ENCODE measurements at places on chromosomes 7 and 10.

GRCh38 chr7:23235813-23236221 is 10.8 kb upstream of the GPNMB start:
- DNase-seq: no peak

DNA sequence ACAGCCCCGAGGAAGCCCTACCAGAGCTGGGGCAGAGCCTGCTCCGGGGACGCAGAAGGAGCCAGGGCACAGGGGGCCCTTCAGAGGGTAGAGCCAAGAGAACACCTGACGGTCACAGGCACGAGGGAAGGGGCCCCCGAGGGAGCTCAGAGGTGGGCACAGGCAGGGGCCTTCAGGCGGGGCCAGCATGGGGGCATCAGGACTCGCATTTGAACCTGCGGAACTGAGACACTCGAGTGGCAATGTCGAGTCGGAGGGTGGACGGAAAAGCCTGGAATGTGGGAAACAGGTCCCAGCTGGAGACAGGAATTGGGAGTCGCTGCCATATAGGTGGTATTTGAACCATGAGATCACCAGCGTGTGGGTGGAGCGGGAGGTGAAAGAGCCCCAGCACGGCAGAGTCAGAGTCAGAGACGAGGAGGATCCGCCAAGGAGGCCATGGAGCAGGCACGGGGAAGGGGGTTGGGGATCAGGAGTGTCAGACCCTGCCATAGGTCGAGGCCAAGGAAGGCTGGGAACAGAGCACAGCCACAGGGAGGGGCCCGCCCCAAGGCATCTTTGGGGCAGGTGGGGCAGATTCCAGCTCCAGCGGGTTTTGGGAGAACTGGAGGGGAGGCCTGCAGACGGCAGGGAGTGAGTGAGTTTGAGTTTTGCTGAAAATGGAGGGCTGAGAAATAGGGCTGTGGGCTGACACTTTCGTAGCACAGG is 13.8 kb downstream of the STK32C start:
- DNase-seq: no peak

- DNase-seq: no peak
Observed at GRCh38 chr7:157219154-157219553, 80.4 kb downstream of the UBE3C start.

GRCh38 chr7:19519443-19520021 is 189.3 kb downstream of the POLR1F start:
- DNase-seq: no peak

DNA sequence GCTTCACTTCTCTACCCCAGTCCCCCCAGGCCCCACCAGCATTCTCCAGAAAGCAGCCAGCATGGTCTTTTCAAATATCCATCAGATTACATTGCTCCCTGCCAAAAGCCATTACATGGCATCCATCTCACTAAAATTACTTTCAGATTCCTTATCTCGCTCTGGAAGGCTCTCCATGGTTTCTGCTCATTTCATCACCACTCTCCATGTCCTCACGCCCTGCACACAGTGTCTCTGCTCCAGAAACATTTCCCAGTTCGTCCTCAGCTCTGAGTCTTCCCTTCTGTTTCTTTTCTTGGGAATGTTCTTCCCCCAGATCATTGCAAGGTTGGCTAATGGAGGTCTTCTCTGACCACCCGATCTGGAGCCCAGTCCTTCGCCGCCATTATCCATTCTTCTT is 499.1 kb downstream of the KCNMA1 start:
- DNase-seq: no peak

DNA sequence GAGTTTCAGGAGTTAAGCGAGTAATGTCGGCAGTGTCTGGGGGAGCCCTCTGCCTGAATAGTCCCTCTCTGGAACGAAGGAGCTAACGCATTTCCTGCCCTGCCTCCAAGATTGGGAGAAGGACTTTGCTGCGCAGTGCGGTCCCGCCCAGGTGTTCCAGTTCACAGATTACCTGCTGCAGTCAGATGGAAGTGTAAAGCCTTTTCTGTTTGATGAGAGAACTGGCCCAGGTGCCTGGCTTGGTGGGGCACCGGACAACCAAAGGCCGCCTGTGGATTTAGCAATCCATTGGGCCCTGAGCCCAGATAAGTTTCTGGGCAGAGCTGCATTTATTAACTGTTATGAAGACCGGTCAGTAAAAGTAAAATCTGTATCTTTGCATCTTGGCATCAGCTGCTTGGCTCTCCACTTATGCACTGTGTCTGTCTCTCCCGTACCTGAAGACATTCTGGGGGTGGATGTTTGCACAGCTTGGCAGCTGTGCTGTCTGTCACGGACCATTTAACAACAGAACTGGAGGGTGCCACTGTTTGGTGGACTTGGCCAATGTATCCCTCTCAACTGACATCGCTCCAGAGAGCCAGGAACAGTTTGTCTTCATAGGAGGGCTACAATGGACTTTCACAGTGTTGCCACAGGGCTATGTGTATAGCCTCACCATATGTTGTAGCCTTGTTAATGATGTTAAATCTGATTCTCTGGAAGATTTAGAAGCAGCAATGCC is 654.7 kb upstream of the ZWINT start:
- DNase-seq: no peak

DNA sequence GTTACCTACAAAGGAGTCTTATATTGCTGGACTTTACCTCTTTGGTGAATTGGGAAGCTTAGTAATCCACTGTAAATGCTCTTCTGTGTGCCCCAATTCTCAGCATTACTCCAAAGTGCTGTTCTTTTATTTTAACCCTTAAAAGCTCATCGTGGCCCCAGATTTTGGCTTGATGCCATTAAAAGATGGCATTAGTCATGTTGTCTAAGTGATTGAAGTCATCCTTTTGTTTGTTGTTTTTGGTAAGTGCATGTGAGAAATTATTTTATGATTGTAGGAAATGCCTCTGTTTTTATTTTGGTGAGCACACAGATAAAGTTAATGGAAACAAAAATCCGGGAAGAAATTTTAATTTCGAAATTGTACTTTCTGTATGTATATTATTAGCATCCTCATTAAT is 82.5 kb upstream of the GATA3 start:
- no peak for DNase-seq
